AG10803 (cell line): ENCODE measurements at places on chromosomes 12 and 14.
A peak's percentile ranks its signal among the peaks of the same experiment; 100 is the strongest.

- DNase-seq: no peak
Measured at GRCh38 chr12:59594943-59595500, 807 bp upstream of the SLC16A7 start.

GRCh38 chr14:101552786-101553231, 8.5 kb upstream of the DIO3 start:
- no peak for DNase-seq

DNA sequence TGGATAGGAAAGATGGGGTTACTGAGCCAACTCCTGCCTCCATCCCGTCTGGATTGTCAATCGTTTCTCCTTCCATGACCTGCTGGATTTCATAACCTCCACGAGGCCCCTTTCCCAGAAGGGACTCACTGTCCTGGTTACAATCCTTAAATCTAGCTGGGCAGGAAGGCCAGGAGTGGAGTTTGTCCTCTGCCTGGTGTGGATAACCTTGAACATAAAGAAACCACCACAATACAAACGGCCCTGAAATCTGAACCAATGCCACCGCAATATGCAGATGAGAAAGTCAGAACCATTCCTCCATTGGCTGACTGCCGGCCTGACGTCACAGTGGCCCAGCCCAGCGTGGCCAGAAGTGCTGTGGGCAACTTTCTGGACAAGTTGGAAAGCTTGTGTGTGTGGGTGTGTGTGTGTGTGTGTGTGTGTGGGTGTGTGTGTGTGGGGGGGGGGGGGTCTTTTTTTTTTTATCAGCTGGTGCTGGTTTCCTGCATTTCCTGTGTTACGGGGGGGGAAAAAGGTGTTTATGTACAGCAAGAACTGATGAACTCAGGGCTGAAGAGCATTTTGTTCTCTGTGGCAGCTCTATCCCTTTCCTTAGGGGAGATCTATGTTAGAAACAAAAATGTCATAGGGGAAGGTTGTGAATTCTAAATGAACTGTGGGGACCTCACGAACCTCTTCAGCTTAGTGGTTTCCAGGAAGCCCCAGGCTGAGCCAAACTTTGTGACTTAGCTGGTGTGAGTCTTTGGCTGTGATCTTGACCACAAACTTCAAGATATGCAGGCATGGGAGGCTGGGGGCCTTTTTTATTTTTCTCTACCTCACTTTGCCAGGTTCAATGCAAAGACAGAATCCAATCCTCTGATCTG, 81.6 kb upstream of the MED13L start:
- DNase-seq: peak; percentile 94

DNA sequence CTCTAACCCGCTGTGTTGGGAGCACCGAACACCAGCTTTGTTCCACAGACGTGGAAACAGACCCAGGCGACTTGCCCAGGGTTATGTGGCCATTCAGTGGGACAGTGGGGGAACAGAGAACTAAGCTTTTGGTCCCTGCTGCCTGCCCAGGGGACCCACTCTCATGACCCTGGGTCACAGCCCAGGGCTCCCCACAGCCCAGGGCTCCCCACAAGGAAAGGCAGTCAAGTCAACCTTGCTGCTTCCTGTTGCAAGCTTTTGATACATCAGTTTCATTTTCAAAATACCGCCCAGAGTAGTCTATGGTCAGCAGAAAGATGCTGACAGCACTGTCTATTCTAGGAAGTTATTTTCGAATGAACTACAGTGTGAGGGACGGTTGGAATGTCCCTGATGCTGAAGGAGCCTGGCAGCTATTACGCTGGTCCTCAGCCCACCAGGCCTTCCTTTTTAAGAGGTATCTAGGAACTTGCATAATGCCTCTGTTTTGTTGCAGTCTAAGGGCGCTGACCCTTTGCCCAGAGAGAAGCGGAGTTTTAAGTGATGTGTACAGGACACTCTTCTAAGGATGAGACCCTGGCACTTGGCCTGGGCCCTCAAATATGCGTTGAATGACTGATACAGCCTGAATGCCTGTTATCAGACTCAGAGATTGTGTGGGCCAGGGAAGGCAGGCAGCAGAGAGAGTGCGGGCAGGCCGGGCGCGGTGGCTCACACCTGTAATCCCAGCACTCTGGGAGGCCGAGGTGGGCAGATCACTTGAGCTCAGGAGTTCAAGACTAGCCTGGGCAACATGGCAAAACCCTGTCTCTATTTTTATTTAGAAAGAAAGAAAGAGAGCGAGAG, 12.6 kb upstream of the TTC7B start:
- DNase-seq: no peak

DNA sequence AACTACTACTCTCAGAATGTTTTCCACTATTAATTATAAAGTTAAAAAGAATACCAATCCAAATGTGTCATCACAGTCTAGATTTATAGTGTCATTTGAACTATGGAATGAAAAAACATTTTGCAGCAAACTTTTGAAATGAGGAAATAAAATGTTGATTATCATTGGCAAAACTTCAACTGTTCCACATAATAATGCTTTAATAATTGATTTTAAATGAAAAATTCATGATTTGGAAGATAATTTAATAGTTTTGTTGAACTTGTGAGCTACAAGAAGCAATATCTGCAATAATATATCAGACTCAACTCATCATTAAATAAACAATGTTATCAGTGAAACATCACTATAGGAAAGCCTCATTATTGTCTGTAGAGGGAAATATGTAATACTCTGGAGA, 48.2 kb upstream of the DCN start:
- DNase-seq: peak; percentile 4
